ENCODE measurements at places on chromosomes 16 and 17. TPM values are rescaled to one million over a fixed set of nuclear protein-coding genes. Genes with fewer than 3 reads are reported as not detected.

- peak; percentile 54 for DNase-seq
These were observed 30.3 kb downstream of the HMOX2 start for GRCh38 chr16:4506450-4506849.

DNA sequence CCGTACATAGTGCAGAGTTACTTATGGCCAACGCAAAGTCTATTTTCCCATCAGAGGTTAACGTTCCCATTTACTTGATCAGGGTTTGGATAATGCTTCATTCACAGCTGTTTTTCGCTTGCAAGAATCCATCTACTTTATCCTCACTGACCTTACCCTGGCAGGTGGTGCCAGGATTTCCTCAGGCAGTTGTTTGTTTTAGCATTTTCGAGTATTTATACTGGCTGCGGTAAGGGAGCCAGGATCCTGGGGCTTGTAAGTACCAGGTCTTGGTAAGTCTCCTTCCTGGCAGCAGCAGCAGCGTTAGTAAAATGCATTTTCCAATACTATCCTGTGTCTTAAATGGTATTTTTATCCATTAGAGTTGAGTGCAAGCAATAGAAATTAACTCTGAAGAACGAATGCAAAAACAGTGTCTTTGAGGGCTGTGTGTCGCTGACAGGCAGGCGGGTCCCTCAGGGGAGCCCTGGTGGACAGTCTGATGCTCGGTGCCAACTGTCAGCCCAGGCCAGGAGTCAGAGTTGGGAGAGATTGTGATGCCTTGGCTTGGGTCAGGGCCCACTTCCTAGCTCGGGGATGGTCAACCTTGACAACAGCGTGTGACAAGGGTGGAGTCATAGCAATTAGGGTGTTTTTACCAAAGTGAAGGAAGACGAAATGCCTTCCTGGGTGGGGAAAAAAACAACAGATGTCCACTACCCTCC, 92.4 kb upstream of the HSBP1 start:
- no peak for DNase-seq

DNA sequence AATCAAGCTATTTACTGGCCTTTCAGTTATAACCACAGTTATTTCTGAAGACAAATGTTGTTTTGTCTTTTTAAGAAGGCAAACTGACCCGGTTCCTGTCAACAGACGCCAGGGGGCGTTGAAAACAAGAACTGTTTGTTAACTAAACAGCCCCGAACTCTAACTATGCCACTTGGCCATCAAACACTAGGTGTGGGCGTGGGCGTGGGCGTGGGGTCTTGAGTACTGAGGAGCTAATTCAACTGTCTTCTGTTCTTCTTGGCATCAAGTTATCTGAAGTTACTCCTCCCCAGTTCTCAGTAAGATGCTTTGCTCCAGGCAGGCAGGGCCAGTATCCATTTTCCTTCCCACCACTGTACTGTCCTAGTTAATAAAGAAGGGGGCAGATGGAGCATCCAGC, 63.3 kb upstream of the MTMR4 start:
- no peak for DNase-seq

ERN2 gene
- 4.0 TPM for polyA plus RNA-seq

GRCh38 chr16:769184-769784, 8.8 kb downstream of the MSLN start:
- no peak for DNase-seq

DNA sequence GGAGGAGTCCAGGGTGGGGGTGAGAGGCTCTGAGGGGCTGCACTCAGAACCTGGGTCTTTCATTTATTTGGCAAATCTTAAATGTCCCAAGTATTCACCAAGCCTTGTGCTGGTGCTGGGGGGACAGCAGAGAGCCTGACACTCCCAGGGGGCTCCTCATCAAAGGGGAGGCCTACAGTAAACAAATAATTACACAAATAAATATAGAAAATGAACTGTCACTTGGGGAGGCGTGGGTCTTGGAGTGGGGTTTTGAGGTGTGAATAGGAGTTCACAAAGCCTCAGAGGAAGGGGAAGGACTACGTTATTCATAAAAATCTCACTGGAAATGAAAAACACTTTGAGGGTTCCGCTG, 15.2 kb upstream of the PRM1 start:
- no peak for DNase-seq

- DNase-seq, result no peak
These were observed 224 bp upstream of the NHERF1 start for GRCh38 chr17:74748279-74748528.
